Activated T-cell treated with anti-CD3 and anti-CD28 coated beads, Interleukin-2, amount 50 U/mL, for 1 hour (primary cell): ENCODE measurements at places on chromosomes 3 and 15.

DNA sequence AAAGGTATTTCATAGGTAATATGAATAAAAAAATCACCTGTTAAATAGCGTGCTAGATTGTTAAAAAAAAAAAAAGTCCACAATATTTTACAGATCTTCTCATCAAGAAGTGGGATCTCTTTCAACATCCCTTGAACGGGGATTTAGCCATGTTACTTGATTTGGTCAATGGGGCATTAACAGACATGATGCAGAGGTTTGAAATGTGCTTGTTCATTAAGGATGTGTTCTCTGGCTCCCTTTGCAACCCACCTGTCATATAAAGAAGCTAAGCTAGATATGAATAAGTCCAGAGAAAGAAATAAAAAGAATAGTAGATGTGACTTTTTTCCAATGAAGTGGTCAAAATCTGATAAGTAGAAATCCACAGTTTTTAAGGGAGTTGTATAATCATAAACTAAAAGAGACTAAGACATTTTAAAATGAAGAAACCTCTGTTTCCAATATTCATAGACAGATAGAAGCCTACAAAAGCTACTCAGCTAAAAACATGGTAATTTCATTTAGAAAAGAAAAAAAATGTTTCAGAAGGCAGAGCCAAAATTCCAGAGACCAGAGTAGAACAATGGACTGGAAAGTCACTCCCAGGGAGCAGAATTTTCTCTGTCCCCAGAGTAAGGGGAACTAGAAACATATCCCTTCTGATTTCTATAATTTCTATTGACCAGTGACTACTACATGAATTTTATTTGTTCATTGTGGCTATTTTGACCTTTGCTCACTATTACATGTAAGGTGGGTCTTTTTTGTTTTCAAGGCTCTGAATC is 79.2 kb downstream of the PLSCR2 start:
- DNase-seq = no peak

DNA sequence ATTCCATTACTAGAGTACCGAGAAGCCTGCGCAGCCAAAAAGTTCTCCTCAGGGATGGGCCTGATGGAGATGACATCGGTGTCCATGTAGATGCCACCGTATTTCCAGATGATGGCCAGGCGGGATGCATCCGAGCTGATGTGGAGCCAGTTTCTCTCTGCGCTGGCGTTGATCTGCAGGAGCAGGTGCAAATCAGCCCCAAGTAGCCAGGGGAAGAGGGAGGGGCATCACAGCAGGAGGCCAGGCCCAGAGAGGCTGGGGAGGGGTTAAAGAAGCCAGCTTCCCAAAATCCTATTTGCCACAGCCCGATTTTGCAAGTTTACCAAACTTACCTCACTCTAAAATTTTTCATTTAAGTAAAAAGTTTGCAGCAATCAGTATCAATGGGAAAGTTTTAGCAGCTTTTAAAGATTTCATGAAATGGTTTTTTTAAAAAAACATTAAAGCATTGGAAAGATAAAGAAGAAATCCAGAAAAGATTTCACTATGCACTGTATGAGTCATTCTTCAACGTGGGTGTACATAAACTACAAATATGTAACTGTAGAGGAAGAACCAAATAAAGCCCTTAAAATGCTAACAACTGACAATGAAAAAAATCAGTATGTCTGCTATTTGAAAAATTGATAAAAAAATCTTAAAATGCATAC is 7.4 kb downstream of the A4GNT start:
- DNase-seq = no peak

- no peak for DNase-seq
These were observed 24.5 kb upstream of the GMNC start for GRCh38 chr3:190886945-190887344.

- DNase-seq = no peak
These were observed 123.2 kb downstream of the PDCD6IP start for GRCh38 chr3:33921608-33922007.

- DNase-seq = no peak
These were observed 61.6 kb upstream of the LRRFIP2 start for GRCh38 chr3:37236024-37236423.

DNA sequence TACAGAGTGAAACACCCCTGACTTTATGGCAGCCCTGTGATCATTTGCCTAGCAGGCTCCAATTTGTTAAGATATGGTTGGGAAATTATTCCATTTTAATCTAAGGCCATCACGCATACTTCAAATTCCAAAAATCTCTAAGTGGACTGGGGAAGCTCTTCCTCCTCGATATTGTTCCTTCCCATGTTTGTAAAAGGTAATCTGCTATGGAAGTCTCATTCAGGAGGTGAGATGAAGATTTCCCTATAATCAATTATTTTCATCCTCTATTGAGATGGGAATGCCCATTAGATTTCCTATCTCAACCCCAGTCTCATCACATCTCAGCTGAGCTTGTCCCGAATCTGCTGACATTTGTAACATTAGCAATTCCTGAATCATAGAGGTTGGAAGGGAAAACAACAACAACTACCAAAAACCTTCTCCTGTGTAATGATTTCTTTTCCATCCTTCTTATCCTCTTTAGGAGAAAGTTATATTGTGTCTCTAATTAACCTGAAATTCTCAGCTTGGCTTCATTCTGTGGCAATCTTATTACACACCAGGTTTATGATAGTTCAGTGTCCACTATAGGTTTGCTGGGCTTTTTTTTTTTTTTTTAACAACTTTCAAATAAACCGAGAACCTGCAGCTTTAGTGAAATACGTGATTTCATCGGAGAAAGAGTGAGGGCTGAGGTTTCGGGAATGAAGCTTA is 2.2 kb upstream of the NR2F2 start:
- DNase-seq = no peak

DNA sequence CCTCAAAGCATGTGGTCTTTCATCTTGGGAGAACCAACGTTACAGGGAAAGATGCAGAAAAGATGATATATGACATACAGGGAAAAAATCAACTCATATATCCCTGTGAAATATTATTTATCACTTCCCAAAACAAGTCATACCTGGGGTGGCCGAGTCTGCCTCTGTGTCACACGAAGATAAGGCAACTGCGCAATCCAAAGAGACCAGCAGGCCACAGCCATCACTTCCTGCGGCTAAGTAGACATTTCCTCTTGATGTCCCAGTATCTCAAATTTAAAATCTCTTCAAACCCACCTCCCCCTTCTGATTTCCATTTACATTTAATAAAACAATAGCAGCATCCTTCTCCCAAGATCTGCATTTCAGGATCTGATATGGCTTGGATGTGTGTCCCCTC is 71.5 kb downstream of the IGF2BP2 start:
- DNase-seq = no peak

DNA sequence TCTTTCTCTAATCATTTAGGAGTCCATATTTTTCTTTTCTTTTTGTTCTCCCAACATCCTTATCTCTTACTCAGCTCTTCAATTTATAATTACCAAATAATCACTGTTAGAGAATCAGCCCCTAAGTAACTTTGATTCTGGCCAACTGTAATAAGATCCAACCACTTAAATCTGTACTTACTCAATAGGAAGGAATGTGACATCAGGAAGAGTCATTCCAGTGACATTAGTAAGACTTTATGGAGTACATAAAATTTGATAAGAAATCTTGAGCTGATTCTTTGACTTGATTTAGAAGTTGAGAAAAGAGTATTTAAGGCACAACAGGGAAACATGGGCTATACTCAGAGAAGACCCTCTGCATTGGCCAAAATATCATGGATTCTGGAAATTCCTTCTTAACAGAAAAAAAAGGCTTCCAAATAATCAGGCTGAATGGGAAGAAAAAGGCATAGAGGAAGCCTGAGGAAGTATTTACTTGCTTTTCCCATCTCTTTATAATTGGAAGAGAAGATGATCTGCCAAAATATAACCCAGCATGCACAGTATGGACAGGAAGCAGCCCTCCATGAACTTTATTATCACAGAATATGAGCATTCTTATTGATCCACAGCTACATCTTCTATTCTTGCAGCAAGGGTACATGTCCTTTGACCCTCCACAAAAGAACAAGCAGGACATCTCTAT is 289.7 kb upstream of the TPRG1 start:
- no peak for DNase-seq

GRCh38 chr3:16606398-16606797 is 1.2 kb upstream of the DAZL start:
- DNase-seq = no peak

- DNase-seq = no peak
These were observed 81.9 kb downstream of the PPARG start for GRCh38 chr3:12370758-12371157.

DNA sequence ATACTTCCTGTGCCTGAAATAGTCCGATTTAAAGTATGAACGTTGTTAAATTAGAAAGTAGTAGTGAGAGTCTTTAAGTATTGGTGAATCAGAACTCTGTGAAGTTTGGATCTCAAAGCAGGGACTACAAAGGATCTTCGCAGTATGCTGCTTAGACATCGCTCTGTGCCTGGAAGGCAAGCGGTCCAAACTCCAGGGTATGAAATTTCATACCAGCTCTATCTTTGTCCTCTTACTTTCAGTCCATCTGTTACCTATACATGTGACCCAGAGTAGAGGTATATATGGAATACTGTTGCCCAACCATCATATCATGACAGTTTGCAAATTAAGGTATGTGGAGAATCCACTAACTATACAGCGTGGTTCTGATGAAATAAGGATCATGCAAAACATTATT is 34.5 kb downstream of the VPS8 start:
- DNase-seq = no peak

DNA sequence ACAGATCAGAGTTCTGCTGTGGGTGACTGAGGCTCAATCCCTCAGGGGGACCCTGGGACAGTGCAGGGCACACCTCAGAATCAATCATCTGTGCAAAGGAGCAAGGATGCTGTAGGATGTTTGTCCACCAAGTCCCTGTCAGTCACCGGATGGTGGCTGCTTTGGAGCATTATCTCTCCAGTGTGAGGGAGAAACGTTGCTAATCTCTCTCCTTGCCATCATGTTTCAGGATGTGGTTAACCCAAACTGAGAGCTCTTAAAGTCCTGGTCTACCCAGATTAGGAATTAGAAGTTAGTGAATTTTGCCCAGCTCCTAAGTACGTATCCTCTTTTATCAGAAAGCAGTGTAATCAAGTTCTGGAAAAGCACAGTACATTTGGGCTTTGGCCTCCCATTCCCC is 26.2 kb upstream of the LRRC3B start:
- DNase-seq = no peak

DNA sequence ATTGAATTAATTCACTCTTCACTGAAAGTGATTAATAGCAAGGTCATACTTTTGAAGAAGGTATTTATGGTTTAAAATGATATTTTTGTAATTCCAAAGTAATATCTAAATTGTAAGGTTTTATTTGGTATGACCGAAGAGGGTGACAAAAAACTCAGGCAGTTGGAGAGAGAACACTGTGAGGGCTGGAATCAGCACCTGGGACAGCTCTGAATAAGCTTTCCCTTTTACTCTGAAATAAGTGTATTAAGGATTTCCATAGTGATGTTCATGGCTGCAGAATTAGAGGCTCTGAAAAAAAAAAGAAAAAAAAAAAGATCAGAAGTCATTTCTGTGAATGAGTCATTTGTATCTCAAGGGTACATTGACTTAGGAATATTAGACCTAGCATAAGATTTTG is 299.5 kb downstream of the IL5RA start:
- DNase-seq = no peak

- no peak for DNase-seq
These were observed 136.8 kb upstream of the ACP3 start for GRCh38 chr3:132180337-132180791.
